GM18507 (cell line): ENCODE measurements at places on chromosomes 4 and X.

DNA sequence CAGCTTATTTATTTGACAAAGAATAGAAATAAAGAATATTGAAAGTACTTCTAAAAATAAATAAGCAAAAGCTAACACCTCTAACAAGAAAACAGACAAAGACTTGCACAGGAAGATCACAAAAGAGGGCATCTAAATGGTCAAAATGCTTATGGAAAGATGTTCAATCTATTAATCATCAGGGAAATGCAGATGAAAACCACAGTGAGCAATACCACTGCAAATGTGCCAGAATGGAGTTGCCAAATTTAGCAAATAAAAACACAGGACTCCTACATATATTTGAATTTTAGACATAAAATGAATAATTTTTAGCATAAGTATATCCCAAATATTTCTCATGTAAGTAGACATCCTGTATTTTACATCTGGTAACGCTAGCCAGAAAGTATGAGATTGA is 56.1 kb upstream of the HPGD start:
- no peak for DNase-seq

GRCh38 chrX:17919896-17920446 is 58.9 kb upstream of the RAI2 start:
- no peak for DNase-seq

DNA sequence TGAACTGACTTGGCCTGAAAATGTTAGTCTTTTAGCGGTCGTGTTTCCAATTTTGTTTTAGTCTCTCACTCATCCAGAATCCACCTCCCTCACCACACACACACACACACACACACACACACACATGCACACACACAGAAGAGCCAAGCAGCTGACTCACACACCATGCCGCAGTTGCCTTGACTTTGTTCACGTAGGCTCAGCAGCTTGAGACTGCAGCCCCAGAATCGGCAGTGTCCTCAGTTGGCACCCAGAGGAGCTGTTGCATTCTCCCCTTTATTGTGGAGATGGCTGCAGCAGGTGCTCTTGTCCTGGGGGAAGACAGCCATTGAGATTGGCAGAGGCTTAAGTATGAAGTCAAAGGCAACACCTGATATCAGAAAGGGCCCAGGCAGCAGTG is 20.9 kb upstream of the XPNPEP2 start:
- no peak for DNase-seq

DNA sequence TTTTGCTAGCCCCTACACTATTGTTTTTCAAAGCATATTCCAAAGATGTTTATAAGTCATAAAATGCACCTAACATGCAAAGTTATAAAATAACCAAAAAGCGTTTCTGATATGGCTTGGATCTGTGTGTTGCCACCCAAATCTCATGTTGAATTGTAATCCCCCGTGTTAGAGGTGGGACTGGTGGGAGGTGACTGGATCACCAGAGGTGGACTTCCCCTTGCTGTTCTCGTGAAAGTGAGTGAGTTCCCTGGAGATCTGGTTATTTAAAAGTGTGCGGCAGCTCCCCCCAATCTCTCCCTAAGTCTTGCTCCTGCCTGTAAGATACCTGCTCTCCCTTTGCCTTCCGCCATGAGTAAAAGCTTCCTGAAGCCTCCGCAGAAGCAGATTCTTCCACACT is 22.8 kb upstream of the SORBS2 start:
- no peak for DNase-seq

DNA sequence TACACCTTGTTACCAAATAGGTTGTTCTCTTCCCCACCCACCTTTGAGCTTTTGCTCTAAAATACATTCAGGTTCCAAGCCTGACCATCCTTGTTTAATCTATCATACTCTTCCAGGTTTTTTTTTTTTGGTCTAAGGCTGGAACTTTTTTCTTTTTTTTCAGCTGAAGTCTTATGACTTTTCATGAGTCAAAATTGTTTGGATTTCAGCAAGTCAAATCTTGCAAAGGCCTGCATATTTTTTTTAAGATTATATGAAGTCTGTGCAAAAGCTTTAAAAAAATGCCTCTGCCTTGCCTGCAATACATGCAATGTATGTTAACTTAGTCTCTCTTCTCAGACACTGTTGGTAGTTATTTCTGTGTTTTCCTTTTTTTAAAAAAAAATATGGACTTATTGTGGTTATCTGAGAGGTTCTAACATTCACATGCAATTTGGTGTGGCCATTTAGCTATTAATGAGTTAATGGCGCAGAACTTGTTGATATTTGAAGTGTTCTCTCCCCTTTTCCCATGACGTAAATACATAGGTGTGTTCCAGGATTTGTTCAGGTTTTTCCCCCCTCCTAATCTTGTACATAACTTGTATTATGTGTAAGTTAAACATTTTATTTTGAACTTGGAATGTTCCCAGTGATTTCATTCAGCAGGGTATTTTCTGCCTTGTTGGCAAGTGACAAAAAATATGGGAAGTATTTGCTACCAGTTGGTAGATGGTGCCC is 58.7 kb downstream of the CCKAR start:
- DNase-seq: no peak

DNA sequence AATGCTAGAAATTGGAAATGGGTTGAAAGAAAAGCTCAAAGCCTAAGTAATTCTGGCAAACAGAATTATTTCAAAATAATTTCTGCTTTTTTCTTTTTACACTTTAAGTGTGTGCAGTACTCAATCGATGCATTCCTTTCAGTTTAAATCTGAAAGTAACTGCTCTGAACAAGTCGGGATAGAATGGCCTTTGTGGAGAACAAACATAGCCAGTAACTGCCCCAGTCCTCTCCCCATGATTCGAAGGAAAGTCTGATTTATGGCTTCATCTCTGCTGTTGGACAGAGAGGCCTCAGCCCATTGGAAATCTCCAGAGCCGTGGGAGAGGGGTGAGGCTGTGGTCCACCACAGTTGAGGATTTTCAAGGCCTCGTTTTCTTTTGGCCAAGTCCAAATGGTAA is 174.0 kb upstream of the TLL1 start:
- DNase-seq: no peak

DNA sequence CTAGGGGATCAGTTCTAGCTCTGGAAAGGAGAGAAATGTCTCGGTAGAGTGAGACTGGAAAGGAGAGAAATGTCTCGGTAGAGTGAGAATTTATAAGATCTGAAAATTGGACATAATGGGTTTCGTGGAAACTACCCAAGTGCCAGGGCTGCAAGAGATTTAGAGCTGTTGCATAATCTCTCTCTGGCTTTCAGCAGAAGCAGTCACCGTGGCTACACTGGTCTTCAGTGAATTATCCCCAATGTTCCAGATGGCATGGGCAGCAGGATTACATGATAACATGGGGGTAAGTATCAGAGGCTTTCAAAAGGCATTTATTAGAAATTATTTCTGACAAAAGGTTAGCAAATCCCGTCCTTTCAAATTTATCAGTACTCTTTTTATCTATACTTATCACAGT is 435.5 kb downstream of the NKX6-1 start:
- DNase-seq: no peak

GRCh38 chr4:15920723-15921591 is 17.6 kb downstream of the FGFBP1 start:
- DNase-seq: no peak

- no peak for DNase-seq
Measured at GRCh38 chr4:139629436-139630125, 36.0 kb upstream of the MGST2 start.

DNA sequence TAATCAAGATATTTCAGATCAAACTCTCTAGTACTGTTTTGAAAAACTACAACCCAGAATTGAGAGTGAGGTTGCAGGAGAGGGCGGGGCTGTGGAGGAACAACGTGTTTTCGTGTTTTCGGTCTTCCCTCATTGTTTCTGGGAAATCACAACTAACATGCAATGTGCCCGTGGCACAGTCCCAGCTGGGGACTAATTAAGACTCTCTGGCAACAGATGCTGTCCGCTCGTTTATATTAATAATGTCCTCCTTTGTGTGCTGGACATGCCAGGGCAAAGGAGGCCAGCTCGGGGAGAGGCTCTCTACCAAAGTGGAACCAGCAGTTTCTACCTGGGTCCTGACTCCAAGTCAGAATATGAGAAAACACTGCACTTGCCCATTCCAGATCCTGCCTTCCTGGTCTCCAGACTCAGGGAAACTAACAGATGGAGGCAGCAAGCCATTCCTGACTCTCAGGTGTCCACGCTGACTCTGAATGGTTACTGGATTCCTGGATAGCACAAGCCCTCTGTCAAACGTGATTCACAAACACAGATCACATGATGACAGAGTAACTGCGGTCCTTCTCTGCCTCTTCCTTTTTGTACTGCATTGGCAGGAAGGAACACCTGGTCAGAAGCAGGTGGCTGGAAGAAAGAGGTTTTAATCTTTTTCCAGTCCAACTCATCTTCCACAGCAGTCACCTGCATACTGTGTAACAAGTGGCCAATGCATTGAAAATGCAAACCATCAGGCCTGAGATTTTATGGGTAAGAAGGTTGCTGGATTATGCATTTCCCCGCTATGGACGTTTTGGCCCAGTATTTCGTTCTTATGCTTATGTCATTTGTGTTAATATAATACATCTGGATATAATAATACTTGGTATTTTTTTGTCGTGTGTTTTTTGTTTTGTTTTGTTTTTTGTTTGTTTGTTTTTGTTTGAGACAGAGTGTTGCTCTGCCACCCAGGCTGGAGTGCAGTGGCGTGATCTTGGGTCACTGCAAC is 65.0 kb downstream of the COQ2 start:
- DNase-seq: no peak

DNA sequence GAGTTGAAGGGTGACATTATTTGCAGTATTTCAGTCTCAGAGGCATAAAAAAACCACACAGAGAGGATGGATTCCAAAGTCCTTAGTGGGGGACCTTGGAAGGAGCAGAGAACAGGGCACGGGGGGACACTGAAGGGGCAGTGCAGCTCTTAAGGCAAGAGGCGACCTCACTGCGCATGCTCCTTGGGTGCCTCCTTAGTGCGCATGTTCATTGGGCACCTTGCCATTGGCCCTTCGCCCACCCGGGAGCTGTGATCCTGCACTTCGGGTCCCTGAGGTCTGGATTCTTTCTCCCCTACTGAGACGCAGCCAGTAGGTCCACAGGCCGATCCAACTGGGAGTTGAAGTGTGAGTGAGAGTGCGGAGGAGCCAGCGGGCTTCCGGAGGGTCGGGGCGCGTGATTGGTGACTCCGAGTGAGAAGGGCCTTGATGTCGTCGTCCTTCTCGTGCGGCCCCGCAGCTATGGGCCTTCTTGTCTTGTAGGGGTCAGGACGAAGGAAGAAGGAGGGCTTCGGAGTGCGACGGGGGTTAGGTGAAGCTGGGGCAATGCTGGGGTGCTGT is at the start of gene XAGE5:
TSS of gene XAGE5 (plus strand) at position 223 of the 561 bp plus-strand sequence. CDS start 1,280 bp downstream, outside the sequence.
- no peak for DNase-seq

- DNase-seq: no peak
Measured at GRCh38 chr4:61528595-61528994, 328.5 kb downstream of the ADGRL3 start.

DNA sequence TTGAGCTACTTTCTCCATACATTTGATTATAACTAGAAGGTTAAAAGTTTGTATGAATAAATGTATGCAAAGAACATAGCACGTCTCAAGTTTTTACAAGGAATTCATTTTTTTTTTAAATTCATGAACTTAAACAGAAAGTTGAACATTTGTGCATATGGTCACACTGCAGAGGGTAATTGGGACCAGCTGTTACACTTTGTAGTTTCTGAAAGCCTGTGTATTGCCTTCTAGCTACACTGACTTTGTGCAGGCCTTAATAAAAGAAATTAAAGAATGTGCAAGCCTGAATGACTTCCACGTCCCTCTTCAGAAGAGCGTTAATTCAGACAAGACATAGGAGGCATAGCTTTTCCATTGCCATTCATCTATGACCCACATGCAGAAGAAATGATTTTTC is 153.1 kb upstream of the PCDH18 start:
- DNase-seq: no peak

- no peak for DNase-seq
Measured at GRCh38 chr4:3405176-3405575, 36.6 kb upstream of the HGFAC start.

DNA sequence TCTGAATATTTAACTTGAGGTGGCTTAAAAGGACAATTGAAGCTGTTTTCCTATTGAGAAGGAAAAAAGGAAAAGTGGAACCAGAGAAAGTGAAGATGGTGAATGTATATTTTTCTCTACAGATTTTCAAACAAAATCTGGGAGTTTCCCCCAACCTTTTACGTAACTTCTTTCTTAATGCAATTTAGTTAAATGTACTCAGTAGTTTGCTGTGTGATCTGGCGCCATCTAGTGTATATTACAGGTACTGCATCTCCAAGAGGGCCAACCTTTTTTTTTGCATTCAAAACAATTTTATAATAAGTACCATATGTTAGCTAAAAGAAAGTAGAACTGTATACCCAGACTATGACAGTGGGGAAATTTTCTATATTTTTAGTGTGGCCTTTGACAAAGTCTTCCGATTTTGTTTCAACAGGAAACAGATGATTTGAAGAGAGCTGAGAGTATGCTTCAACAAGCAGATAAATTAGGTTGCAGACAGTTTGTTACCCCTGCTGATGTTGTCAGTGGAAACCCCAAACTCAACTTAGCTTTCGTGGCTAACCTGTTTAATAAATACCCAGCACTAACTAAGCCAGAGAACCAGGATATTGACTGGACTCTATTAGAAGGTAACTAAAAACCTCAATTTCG is 82.0 kb downstream of the PLS3 start:
- DNase-seq: no peak
